ENCODE measurements at places on chromosomes 16 and 17.

- DNase-seq: no peak
Measured at GRCh38 chr16:48087639-48088038, 68.2 kb downstream of the ABCC12 start.

DNA sequence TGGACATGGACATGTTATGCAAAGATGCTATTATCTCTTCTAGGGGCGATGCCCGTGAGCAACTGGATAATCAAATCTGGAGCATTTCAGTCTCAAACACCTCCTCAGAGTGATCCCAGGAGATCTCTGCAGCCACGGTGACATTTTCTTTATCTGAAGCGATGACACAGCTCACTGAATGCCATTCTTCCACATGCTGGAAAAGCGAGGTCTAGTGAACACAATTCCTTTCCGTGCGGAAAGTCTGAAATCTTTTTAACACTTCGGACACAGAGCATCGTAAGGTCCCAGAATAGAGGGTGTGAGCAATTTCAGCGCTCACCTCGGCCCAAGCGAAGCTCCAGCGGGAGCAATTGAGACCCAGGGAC lies 531 bp upstream of the HASPIN start:
- DNase-seq: no peak

GRCh38 chr16:1068451-1068850 lies 4.1 kb upstream of the SSTR5 start:
- DNase-seq: no peak

DNA sequence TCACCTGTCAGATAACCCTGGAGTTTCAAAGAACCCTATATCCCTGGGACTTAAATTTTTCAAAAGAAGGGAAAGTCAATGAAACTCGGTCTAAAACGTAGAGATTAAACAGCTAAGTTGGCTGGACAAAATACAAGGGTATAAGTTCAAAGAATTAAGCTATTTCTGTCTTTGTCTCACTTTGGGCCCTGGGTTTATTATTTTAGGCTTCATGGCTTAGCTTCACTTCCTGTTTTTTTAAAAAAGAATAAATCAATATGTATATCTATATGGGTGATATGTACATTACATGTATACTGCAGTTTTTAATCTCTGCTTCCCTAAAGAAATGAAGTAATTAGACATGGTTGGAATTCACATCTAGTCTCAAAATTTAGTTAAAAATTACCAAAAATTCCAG lies 132.3 kb downstream of the TRIM37 start:
- DNase-seq: no peak

DNA sequence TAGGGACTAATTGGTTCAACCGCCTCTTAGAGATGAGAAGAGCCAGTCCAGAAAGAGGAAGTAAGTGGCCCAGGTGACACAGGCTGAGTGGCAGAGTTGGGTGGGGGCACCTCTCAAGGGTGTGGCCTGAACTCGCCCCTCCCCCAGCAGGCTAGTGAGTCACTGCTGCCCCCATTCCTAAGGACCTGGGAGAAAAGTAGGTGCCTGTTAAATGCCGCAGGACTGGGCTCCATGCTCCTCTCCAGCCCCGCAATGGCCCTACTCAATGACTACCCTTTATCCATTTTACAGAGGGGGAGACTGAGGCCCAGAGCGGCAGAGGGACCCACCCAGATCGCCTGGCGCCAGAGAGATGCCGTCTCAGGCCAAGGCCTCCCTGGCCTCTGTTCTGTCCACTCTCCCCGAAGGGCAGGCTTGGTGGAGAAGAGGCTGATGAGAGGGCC lies 8.1 kb downstream of the TMEM235 start:
- no peak for DNase-seq

DNA sequence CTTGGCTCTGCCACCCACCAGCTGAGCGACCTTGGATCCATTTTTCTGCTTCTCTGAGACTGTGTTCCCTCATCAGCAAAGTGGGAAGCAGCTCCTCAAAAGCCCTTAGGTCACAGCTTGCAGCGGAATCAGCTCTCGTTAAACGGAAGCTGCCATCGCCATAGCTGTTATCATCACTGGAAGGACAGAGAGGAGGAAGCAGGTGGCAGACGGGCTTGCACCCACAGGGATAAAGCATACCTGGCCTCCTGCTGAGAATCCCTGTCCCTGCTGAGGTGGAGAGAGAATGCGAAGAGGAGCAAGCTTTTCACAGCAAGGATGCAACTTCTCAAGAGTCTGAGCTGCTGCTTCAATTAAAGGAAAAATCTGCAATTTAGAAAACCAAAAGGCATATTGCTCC lies 106.6 kb downstream of the CLEC16A start:
- DNase-seq: no peak

Measured in NCI-H2081 treated with DMSO at 0.1 percent for 48 hours (cell line).